ENCODE measurements at places on chromosomes 7 and 10. TPM values are rescaled to one million over a fixed set of nuclear protein-coding genes. Genes with fewer than 3 reads are reported as not detected.
A peak's percentile ranks its signal among the peaks of the same experiment; 100 is the strongest.

DNA sequence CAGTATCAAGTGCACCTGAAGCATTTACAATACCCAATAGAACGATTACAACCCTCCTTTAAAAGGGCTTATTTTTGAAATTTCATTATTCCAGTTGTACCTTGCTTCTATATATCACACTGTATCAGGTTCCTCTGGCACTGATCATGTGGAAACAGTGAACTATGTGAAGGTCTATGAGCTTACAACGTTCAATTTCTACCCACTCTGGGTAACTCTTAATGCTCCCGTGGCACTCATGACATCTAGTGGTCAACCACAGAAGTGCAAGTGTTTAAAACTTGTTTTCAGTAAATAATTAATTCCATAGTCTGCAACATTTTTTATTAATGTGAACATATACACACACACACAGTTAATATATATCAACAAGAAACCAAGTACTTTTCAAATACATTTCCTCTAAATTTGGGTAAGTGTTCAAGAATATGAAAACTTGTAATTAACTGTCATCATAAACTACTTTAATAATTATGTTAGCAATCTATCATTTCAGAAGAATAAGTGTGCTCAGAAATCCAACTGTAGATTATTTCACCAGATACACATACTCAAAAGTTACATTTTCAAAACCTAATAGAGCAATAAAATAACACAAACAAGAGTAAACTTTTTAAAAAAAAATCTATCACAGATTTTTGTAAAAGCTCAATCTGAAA, 61.0 kb downstream of the MPP7 start:
- peak; percentile 27 for DNase-seq

The EXOC4 gene
- 30.4 TPM for total RNA-seq

The EBF3 gene
- total RNA-seq = not detected

The HDAC9 gene
- total RNA-seq = 3.0 TPM

- no peak for DNase-seq
Measured at GRCh38 chr10:97365761-97366351, 31.3 kb upstream of the FRAT2 start.

DNA sequence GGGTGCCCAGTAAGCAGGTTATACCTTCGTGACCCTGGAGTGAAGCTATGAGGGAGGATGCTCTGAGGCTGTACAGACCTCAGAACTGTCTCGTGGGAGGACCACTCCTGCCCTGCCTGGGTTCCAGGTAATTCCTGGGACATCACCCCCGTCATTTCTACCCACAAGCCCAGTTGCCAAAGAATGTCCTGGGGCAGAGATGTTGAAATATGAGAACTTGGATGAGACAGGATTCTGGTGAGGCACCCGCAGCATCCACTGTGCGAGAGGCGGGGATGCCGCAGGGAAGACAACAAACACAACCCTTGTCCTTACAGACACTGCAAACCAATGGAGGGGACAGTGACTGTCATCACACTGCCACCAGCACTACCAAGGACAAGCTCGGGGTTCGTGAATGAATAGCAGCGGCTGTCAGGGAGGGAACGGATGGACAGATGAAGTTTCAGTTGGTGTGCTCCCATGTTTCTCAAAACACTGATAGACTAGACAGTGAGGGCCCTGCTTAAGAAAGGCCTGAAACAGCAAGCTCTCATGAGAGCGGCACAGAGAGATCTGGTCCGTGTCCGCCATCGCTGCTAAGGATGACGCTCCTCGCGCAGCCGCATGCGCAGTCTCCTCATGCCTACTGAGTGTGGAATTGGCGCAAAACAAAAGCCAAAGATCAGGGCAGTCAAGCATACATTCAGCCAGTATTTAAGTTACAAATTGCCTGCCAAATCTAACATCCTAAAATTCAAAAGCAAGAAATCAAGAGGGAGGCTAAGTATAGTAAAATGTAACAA, 82.0 kb upstream of the RHEB start:
- no peak for DNase-seq

- DNase-seq = no peak
Measured at GRCh38 chr7:133796782-133797745, 330.1 kb upstream of the LRGUK start.

GRCh38 chr10:119483839-119484238, 58.7 kb downstream of the RGS10 start:
- DNase-seq = no peak
